ENCODE measurements at places on chromosomes 3 and 15.

GRCh38 chr15:87707566-87708130 lies 548.9 kb downstream of the NTRK3 start:
- DNase-seq: no peak

- no peak for DNase-seq
Measured at GRCh38 chr3:166060789-166061479, 223.7 kb upstream of the BCHE start.

DNA sequence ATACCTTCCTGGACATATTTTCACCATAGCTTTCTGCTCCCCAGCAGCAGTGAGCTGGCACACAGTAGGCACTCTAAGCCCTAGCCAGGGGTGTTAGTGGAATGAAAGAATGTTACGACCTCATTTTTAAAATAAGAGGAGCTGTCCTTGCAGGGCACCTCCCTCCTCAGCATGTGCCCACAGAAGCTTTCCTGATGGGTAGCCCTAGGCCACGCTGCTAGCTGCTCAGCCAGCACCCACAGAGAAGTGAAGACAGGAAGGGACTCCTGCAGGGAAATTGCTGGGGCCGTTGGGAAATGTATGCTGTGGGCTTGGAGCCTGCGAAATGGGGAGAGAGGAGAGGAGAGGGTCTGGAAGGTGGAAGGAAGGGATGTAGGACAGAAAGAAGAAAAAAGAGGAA lies 87.3 kb upstream of the ANKRD34C start:
- DNase-seq: no peak

DNA sequence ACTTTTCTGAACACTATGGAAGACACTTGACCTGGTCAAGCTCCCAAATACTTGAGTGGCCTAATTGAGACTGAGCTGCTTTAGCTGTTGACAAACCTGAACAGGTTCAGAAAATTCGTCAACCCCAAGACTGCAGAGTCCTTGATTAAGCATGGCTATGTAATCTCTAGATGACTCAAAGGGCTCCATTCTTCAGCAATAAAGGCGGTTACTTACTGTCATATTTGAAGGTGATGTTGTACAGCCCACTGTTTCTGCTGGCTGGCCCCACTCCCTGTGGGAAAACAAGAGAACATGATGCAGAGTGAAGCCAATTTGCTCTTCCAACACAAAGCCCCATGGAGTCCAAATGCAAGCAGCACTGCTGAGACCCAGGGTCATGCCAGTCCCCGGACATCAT lies 45.1 kb downstream of the IL17RD start:
- no peak for DNase-seq

- no peak for DNase-seq
Measured at GRCh38 chr3:174334111-174334510, 525.0 kb upstream of the NAALADL2 start.

- no peak for DNase-seq
Measured at GRCh38 chr3:133863911-133864310, 31.8 kb downstream of the RAB6B start.

DNA sequence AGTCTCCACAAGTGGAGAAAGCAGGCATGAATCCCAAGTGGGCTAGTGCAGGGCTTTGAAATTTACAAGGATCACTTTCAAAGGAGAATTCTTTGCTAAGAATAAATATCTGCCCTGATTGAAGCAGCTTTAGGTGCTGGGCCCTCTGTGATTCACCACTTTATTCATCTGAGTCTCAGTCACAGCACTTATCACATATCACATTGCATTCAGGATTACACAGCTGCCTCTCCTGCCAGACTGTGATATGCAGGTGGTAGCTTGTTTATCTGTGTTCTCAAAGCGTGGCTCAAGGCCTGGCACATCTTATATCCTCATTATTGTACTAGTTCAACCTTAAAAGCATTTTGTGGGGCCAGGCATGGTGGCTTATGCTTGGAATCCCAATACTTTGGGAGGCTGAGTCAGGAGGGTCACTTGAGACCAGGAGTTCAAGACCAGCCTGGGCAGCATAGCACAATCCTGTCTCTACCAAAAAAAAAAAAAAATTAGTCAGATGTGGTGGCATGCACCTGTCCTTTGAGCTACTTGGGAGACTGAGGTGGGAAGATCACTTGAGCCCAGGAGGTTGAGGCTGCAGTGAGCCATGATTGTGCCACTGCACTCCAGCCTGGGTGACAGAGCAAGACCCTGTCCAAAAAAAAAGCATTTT lies 156.9 kb upstream of the EIF1B start:
- no peak for DNase-seq

DNA sequence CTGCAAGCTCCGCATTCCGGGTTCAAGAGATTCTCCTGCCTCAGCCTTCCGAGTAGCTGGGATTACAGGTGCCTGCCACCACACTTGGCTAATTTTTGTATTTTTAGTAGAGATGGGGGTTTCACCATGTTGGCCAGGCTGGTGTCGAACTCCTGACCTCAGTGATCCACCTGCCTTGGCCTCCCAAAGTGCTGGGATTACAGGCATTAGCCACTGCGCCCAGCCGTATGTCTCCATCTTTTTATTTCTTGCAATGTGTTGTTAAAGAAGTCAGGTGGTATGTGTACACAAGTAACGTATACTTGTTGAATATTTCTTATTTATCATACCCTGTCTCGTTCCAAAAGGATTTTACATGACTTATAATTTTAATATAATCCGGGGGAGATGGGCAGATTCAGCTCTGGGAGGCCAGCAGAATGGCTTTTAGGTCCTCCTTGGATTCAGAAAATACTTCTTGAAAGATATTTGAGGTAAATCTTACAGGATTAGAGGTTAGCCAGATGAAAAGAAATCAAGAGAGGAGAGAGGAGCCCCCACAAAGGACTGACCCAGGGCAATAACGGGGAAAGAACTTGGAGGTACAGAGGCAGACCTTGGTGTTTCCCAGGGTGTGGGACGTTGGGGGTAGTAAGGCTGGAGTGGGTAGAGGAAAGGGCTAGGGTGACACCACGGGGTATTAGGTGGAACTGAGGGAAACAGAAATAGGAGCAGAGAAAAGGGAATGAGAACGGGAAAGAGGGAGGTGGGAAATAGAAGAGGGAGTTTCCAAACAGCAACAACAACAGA lies 27.2 kb upstream of the MUC20 start:
- no peak for DNase-seq

DNA sequence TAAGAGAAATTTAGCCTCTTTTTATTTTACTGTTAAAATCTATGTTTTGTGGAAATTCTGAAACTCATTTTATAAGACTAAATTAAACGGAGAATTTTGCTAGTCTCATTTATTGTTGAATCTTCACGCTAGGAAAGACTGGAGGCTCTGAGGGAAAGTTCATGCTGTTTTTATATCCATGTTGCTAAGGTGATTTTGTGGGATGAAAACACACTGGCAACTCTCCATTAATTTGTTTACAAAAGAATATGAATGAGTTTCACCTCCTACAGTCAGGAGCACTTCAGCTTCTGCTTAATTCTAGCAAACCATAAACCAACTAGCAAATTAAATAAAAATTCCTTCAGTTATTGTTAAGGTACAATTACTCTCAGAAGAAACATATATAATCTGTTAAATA lies 195.4 kb downstream of the RAP2B start:
- no peak for DNase-seq

DNA sequence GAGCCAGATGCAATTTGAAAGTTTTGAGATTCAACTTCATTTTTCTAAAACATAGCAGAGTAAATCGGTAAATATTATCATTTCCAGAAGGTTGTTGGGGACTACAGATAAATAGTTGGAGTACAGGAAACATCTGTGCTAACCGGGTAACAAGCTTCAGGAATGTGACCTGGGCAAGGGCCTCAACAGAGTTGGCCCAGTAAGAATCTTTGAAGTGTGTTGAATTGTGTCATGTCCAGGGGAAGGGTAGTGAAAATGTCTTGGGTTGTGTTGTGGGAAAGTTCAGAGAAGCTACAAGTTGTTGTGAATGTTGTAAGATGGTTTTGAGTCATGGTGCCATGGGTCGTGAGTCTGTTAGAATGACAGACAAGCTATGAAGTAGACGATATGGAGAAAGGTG lies 35.7 kb downstream of the SQOR start:
- DNase-seq: peak; percentile 95

DNA sequence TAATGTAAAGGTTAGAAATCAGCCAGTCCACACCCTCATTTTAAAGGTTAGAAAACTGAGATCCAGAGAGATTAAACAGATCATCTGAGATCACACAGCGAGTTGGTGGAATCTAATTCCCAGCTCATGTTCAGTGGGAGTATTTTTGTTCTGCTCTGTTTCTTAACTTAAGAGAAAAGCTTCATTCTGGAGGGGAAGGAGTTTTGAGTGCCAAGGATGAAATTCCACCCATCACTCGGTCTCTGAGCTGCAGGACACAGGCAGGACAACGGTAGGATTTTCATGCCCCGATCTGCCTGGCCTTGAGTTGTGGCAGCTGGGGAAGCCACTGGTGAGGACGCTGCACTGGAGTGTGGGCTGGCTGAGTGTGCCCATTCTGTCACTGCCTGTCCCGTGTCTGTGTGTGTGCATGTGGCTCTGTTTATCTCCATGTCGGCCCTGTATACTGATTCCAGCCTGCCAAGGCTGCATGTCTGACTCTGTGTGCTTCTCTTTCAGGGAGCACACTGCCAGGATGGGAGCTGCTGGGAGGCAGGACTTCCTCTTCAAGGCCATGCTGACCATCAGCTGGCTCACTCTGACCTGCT lies 94.3 kb downstream of the CEMIP start:
- DNase-seq: no peak

- no peak for DNase-seq
Measured at GRCh38 chr3:181797431-181797830, 85.7 kb downstream of the SOX2 start.

- no peak for DNase-seq
Measured at GRCh38 chr15:83306561-83306960, 22.1 kb upstream of the BNC1 start.

- no peak for DNase-seq
Measured at GRCh38 chr3:120381503-120381902, 32.3 kb upstream of the LRRC58 start.

DNA sequence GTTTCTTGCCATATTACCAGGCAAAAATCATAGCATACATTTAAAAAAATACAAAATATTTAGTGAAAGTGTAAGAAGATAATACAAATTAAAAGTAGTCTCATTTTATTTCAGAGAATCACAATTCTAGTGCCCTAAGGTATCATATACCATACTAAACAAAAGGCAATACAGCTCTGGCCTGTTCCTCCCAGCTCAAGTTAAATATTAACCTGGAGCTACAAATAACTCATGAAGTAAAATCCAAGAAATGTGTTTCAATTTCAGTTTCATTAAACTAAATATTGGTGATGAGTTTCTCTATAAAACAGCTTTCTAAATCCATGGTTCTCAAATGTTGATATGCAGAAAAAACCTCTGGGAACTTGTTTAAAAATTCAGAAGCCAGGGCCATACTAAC lies 67.7 kb downstream of the INO80 start:
- no peak for DNase-seq

GRCh38 chr3:112308151-112308911 lies 14.3 kb upstream of the SLC9C1 start:
- no peak for DNase-seq

DNA sequence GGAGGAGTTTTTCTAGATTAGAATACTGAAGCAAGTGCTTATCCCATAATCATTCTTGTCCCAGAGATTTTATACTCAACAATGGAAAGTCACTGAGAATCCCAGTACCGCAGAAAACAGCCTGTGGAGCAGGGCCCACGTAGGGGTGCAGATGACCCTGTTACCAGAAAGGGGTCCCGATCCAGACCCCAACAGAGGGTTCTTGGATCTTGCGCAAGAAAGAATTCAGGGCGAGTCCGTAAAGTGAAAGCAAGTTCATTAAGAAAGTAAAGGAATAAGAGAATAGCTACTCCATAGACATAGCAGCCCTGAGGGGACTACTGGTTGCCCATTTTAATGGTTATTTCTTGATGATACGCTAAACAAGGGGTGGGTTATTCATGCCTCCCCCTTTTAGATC lies 2.6 kb downstream of the GCNT3 start:
- DNase-seq: no peak

DNA sequence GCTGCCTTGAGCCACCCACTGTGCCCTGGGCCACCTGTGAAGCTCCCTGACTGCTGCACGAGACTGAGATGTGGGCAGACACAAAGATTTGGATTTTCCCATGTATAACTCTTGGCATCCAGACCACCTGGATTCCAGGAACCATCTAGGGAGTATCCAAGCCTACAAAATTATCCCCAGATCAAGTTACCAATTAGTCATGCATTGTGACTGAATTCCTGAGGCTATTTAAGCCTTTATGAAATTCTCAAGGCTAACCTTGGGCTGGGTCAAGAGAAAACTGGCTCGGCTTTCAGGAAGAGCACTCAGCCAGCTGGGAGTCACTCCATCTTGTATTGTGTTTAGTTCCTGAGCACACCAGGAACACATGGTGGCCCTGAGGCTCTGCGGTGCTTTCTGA lies 13.3 kb upstream of the ATP13A5 start:
- no peak for DNase-seq

DNA sequence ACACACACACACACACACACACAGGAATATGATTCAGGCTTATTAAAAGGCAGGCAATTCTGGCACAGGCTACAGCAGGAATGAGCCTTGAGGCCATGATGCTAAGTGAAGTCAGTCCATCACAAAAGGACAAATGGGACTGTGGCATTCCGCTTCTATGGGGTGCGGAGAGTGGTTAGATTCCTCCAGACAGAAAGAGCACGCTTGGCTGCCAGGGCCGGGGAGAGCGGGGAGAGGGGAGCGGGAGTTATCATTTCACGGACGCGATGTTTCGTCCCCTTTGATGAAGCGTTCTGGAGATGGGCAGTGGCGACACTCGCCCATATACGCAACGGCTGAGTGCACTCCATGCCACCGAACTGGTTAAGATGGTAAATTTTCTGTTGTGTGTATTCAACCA lies 58.5 kb upstream of the FAM174B start:
- DNase-seq: no peak

- no peak for DNase-seq
Measured at GRCh38 chr3:141656771-141657170, 81.3 kb upstream of the RNF7 start.

DNA sequence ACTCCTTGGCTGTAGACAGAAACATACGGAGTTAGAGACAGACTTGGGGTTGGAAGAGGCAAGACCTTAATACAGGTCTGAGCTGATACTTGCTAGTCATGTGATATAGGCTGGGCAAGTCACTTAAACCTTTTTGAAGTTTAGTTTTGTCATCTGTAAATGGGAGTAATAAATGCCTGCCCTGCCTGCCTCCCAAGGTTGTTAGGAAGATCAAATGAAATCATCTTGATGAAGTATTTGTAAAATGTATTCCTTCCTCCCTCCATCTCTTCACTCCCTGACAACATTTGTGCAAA lies 2.9 kb downstream of the PXK start:
- DNase-seq: no peak

DNA sequence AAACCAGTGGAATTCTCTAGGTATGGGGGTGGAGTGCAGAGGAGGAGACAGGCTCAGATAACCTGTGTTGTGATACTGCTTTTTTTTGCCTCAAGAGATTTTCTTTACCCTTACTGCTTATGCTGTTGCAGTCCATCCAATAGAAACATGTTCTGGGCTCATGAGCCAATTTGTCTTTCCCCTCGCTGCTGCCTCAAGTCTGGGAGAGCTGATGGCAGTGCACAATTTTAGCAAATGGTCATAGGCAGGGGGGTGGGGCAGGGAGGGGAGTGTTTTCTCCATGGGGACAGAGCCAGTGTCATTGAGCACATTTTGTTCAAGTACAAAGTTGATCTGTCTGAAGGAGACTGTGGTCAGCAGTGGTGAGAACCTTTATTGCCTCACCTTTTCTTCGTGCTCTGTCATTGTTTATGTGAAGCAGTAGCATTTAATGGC lies 134.9 kb downstream of the MBNL1 start:
- DNase-seq: no peak

GRCh38 chr3:143603774-143604173 lies 244.5 kb downstream of the SLC9A9 start:
- DNase-seq: no peak

- no peak for DNase-seq
Measured at GRCh38 chr15:29541309-29541708, 271.7 kb upstream of the NSMCE3 start.

Data from pulmonary artery endothelial cell (primary cell).